CD8-positive, alpha-beta memory T cell (primary cell): ENCODE measurements at places on chromosomes 16 and 17.

DNA sequence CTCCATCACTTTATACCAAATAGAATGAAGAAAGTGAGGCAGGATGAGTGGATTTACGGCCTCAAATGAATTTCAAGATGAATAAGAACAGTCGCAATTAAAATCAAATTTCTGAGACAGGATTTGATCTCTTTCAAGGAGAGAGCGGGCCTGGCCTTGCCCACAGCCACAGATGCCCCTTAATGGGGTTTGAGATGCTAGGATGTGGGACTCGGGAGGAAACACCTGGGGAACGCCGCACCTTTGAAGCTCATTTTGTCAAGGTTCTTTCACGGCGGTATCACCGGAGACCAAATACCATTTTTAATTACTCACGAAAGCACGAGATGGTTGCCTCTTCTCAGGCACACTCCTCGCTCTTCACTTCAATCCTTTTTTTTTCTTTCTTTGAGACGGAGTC lies 178.1 kb upstream of the SDK2 start:
- DNase-seq, result peak; percentile 18

- no peak for DNase-seq
Observed at GRCh38 chr16:31134625-31135534, 647 bp downstream of the PRSS8 start.

- no peak for DNase-seq
Observed at GRCh38 chr16:77686385-77686784, 35.9 kb upstream of the NUDT7 start.

- DNase-seq, result no peak
Observed at GRCh38 chr16:14585287-14585686, 44.8 kb downstream of the PARN start.

DNA sequence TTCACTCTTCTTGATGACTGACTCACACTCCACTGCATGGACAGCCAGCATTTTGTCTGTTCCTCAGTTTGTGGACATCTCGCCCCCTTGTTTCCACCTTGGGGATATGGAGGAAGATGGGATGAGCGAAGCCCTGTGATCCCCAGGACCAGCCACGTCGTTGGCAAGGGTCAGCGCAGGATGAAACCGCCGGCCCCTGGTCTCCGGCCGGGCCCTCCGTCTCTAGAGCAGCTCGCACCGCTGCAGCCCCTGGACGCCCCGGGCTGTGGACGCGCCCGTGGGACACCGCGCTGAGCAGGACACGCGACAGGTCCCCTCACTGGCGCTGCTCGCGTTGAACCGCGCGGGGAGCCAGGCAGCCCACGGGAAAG lies 604 bp upstream of the ZC3H18 start:
- no peak for DNase-seq

GRCh38 chr17:81711814-81712467 lies at the start of gene SLC25A10:
TSS of gene SLC25A10 (plus strand) at chr17:81712284. CDS start at chr17:81712427, 143 bp downstream.
- peak; percentile 86 for DNase-seq

DNA sequence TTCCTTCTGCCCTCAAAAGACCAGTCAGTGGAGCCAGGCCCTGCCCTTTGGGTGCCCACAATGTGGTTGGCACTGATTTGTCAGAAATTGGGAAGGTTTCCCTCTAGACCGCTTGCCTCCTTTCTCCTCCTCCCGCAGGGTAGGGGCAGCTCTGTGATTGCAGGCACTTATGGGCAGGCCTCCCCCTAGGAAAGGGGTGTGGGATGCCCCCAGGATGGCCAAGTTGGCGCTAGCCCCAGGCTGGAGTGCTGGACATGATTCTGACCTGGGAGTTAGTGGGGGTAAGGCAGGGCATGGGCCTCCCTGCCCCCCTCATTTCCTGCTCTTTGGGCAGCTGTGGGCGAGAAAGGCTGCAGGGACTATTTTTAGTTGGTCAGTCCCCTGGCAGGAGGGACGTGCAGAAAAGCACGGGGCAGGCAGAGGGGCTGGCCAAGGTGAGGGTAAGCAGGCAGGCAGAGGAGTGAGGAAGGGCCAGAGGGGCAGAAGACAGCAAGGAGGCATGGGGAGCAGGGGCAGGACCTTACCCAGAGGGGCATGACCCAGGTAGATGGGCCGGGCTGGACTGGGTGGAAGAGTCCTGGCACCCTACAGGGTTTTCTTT lies 3.3 kb downstream of the RARA start:
- DNase-seq, result no peak

GRCh38 chr17:7590743-7591142 lies 849 bp upstream of the SOX15 start:
- no peak for DNase-seq

DNA sequence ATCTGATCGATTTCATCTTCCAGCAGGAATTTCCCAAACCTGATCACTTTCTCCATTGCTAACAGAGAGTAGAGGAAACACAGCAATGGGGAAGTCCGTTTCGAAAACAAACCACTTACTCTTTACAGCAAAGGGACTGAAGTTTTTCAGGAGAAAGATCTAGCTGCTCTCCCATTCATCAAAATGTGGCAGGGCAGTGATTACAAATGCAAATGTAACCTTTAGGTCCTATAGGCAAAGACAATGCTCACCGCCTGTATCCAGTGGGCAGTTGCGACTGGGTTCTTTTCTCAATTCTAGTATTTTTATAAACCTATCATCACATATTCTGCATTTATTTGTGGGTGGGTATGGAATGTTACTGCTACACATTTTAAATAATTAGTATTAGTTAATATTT lies 218.0 kb upstream of the ZFHX3 start:
- DNase-seq, result no peak

DNA sequence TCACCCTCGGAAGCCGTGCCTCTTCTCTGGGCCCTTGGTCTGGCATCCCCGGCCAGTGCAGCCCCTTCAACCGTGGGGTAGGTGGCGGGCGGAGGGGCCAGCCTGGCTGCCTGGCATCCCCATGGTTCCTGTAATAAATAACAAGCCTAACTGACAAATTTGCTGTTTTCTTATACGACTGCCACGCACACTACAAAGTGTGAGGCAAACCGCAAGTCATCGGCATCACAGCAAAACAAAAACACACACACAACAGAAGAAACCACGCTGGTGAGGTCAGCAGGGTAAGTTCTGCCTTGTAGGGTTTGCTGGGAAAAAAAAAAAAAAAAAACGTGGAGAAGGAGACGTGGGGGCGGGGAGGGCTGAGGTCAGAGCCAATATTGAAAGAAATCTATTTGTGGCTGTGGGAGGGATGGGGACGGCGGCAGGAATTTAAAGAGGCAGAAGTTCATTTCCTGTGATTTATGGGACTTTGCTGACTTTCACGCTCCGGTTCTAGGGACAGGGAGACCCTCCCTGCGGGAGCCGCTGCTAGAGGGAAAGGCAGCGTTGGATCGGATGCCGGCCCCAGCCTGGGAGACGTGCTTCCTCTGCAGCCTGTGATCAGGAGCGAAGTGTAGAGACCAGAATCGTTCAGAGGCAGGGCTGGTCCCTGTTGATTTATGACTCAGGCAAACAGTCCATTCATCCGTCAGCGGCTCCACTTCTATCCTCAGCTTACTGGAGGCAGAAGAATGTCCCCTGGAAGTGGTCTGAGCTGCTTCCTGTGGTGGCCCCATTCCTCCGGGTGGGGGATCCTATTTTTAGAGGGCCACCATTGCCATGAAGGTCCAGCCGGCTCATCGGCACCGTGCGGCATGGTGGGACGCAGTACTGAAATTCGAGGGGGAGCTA lies 162.8 kb downstream of the FOXL1 start:
- DNase-seq, result no peak

DNA sequence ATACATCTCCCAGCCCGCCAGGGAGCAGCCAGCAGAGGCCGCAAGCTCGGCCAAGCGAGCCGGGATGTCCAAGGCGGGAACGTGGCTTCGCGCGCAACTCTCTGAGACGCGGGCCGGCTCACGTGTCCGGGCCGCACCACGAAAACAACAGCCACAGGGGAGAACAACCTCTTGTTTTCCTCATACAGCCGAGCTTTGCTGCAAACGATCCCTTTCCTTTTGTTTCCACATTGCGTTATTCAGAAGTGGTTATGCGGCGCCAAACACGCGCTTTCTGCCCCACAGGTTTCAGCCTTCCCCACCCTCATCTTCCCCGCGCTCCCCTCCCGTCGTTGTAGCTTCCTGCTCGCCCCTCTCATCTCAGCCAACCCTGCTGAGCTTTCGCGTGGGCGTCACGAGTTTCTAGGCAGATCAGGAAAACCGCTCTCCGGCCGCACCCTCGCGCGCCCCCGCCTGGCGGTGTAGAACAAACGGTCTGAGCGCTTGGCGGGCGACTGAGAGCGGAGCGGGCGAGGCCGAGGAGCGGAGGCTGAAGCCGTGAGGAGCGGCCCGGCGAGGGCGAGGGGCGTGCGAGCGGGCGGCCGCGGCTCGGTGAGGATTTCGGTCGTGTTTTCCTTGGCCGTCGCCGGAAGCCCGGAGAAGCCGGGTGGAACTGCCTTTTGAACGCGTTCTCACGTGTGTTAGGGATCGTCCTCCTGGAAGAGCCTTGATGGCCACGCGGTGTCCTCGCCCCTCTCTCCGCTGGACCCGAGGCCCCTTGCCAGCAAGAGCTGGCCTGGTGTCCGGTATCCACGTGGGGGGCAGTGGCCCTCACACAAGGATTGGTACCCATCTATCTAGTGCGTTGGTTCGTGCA lies 6.6 kb upstream of the SMARCD2 start:
- peak; percentile 93 for DNase-seq

- DNase-seq, result no peak
Observed at GRCh38 chr17:55463600-55463999, 42.0 kb upstream of the MMD start.

GRCh38 chr16:85956426-85956825 lies 57.5 kb downstream of the IRF8 start:
- DNase-seq, result no peak

DNA sequence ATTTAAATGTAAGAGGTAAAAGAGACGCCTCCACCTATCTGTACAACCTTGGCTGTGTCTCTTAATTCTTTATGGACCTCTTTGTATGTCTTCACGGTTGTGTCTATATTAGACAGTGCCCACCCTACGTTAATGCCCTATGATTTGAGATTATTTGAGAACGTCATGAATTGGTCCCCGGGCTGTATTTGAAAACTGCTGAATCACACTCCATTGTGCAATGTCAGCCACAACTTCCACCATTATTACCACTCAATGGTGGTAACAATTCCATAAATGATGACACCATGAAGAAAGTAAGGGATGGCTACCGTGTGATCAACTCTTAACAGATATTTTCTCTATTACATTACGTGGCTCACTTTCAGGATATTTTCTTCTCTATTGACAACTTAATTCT lies 182.4 kb upstream of the RBFOX1 start:
- DNase-seq, result no peak

DNA sequence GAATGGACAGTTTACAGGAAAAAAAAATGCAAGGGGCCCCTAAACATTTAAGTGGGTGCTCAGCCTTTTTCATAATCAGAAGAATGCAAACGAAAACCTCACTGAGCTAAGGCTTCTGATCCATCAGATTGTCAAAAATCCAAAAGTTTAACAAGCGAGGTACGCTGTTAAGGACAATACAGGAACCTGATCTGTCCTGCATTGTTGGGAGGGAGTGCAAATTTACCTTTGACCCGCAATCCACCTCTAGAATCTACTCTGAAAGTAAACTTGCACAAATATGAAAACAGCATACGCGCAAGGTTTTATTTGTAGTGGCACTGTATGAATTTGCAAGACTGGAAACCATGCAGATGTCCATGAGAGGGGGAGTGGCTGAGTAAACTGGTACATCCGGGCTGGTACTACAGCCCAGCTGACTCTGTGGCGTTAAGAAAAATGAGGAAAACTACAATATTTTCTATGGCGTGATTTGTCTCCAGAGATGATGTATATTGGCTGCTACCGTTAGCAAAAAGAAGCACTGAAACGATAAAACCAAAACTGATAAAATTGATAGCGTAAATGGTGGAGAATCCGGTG lies 28.8 kb upstream of the ST6GALNAC1 start:
- DNase-seq, result peak; percentile 14

GRCh38 chr16:73143576-73144422 lies 95.9 kb upstream of the ZFHX3 start:
- DNase-seq, result no peak

DNA sequence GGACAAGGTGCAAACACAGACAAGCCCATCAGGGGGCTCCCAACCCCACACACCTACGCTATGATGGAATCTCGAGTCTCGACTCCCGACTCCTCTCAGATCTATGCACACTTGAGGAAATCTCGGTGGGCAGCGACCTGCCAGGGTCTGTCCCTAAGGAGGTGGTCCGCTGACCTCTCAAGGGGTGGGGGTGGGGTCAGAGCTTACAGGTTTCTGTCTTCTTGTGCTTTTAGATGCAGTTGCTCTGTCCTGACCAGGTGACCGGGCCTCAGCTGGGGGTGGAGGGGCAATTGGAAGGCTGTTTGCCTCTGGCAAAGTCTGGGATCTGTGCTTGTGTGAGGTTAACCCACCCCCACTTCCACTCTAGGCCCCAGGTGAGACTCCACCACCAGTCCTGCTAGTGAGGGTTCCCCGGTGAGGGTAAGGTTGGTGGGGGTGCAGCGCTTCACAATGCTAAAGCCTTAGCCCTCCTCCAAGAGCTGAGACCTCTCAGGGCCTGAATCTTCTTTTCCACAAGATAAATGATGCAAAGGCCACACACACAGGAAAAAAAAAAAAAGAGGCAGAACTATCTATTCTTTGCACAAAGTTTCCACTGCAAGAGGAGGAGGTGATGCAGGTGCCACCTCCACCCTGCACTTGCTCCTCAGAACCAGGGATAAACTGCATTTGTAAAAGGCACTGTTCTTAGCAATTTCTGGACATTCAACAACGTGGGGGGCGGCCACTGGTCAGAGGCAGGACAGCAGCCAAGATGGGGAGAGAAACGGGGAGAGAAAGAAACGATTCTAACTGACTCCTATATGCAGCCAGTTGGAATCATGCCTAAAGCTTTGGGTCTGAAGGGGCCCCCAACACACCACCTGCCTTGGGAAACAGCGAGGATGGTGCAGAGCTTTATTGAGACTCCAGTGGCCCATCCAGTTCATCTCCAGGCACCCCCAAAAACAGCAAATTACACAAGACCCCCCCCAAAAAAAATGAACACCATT lies 4.1 kb downstream of the CISD3 start:
- DNase-seq, result no peak

DNA sequence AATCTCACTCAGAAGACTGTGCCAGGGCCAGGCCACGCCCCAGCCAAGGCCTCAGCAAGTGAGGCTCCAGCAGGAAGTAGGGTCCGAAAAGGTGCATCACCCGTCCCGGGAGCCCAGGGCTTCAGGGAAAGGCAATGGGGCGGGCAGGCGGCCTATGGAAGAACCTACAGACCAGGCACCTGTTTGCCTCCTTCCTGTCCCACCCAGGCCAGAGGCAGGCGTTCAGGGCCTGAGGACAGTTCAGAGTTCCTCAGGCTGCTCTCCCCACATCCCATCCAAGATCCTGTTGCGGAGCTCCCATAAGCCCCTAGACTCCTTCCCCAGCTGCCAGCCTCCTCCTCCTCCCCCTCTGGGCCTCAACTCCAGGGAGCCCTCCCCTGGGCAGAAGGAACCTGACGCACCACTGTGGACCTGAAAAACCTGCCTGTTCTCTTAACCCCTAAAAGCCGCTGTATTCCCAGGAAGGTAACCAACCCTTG lies 2.3 kb downstream of the CLUH start:
- no peak for DNase-seq

- DNase-seq, result no peak
Observed at GRCh38 chr16:61665512-61665911, 370.7 kb downstream of the CDH8 start.
